Omental fat pad (tissue), 4 donors: ENCODE measurements at places on chromosomes 16 and 17.

- no peak for DNase-seq
Observed at GRCh38 chr17:79023886-79024771, at the start of gene C1QTNF1. C1QTNF1 (plus strand) TSS chr17:79024169; CDS start chr17:79043969, 19,800 bp downstream.

DNA sequence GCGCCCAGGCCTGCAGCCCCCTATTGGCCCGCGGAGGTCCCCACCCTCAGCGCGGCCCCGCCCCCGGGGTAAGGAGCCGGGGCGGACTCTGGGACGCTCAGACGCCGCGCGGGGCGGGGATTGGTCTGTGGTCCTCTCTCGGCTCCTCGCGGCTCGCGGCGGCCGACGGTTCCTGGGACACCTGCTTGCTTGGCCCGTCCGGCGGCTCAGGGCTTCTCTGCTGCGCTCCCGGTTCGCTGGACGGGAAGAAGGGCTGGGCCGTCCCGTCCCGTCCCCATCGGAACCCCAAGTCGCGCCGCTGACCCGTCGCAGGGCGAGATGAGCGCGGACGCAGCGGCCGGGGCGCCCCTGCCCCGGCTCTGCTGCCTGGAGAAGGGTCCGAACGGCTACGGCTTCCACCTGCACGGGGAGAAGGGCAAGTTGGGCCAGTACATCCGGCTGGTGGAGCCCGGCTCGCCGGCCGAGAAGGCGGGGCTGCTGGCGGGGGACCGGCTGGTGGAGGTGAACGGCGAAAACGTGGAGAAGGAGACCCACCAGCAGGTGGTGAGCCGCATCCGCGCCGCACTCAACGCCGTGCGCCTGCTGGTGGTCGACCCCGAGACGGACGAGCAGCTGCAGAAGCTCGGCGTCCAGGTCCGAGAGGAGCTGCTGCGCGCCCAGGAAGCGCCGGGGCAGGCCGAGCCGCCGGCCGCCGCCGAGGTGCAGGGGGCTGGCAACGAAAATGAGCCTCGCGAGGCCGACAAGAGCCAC lies at the start of gene NHERF1:
NHERF1 (plus strand) TSS at position 100 of the 750 bp plus-strand sequence; CDS start at position 319, 219 bp downstream.
- peak; percentile 83 for DNase-seq

DNA sequence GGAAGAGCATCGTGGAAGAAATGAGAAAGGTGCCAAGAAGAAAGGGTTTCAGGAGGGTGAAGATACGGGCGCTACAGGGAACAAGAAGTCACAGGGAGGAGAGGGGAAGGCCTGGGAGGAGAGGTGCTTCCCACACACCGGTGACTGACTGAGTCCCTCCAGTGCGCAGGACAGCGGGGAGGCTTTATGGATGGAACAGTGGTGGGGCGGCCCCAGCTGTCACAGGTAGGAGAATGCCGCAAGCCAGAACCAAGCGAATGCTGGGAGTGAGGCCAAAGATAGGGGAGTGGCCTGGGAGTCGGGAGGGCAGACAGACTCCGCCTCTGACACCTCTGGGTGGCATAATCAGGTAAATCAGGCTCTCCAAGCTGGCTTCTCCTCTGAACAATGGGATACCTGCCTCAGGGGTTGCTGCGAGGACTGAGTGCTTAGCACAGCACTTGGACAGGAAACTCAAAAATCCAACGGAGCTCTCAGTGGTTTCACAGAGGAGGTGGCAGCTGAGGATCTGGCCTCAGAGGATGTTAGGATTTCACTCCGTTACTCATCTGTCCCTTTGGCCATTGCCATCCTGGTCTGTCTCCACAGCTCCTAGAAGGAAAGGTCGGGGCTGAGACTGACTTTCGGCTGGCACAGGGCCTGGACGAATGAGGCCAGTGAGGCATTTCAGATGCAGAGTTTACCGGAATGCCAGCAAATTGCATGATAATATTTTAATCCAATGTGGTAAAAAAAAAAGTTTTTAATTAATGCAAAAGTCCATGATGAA lies 717 bp upstream of the CNP start:
- no peak for DNase-seq

GRCh38 chr16:12801511-12802042 lies 2.1 kb downstream of the CPPED1 start:
- DNase-seq: no peak

DNA sequence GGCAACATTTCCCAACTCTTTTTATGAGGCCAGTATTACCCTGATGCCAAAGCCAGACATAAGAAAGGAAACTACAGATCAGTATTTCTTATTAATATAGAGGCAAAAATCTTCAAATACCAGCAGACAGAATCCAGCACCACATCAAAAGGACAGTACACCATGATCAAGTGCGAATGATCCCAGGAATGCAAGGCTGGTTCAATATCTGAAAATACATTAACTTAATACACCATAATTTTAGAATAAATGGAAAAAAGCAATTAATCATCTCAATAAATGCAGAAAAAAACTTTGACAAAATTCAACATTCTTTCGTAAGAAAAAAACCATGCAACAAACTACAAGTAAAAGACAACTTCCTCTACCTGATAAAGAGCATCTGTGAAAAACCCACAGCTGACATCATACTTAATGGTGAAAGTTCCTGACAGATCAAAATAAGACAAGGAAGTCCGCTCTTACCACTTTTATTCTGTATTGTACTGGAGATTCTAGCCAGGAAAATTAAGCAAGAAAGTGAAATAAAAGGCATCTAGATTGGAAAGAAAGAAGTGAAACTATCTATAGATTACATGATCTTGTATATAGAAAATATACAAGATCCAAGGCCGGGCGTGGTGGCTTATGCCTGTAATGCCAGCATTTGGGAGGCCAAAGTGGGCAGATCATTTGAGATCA lies 26.4 kb upstream of the MAPK3 start:
- no peak for DNase-seq

GRCh38 chr17:58277802-58278595 lies 2.7 kb downstream of the MPO start:
- DNase-seq: no peak

- no peak for DNase-seq
Observed at GRCh38 chr17:51230306-51230705, 29.5 kb downstream of the MBTD1 start.

GRCh38 chr16:47063011-47063724 lies 80.6 kb downstream of the NETO2 start:
- no peak for DNase-seq

DNA sequence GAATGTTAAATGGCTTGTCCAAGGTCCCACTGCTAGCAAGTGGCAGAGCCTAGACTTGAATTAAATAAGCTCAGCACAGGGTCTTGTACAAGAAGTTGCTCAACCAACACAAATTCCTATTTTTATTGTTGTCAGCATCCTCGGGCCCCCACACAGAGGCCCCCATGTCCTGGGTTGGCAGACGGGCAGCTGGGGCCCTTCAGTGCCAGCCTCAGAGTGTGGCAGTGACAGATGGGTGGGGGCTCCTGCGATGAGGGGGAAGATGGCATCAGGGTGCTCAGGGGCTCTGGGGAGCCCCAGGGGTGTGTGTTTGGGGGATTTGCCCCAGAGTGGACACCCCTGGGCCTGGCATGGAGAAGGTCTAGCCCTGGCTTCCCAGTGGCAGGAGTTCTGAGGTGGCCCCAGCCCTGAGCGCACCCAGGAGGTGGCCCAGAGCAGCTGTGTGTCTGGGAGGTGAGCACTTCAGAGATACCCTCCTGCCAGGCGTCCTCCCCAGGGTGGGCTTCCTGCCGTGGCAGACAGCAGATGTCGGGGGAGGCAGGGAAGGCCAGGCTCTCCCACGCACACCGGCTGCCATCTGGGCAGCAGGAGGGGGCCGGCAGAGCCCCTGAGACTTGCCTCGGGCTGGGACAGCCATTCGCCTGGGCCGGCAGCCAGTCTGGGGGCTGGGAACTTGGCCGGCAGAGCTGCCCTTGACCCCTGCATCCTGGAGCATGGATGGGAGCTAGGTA lies 150.8 kb downstream of the C16orf78 start:
- DNase-seq: no peak

GRCh38 chr17:35774499-35774898 lies 13.8 kb downstream of the C17orf50 start:
- no peak for DNase-seq

GRCh38 chr16:15963307-15963910 lies 14.0 kb downstream of the ABCC1 start:
- DNase-seq: no peak

- DNase-seq: no peak
Observed at GRCh38 chr17:33292981-33293867, at the start of gene ASIC2. ASIC2 (minus strand) TSS chr17:33293295.

- no peak for DNase-seq
Observed at GRCh38 chr17:75945211-75945610, 4.4 kb upstream of the FBF1 start.

GRCh38 chr17:57032343-57032742 lies 52.7 kb upstream of the AKAP1 start:
- DNase-seq: no peak

DNA sequence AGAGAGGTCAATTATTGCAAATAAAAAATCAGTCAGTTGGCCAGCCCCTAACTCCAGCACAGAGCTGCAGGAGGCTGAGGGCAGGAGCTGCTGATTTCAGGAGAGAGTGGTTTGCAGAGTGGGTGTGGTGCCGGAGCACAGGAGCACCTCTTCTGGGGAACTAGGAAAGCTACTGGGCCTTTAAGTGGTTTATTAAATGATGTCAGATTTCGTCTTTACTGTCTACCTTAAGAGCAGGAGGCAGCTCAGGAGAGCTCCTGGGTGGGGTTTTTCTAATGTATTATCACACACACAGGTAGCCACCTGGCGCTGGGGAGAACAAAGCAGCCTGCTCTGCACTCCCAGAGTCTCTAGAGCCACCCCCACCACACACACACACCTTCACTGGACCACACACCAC lies 11.5 kb upstream of the HAS3 start:
- no peak for DNase-seq

DNA sequence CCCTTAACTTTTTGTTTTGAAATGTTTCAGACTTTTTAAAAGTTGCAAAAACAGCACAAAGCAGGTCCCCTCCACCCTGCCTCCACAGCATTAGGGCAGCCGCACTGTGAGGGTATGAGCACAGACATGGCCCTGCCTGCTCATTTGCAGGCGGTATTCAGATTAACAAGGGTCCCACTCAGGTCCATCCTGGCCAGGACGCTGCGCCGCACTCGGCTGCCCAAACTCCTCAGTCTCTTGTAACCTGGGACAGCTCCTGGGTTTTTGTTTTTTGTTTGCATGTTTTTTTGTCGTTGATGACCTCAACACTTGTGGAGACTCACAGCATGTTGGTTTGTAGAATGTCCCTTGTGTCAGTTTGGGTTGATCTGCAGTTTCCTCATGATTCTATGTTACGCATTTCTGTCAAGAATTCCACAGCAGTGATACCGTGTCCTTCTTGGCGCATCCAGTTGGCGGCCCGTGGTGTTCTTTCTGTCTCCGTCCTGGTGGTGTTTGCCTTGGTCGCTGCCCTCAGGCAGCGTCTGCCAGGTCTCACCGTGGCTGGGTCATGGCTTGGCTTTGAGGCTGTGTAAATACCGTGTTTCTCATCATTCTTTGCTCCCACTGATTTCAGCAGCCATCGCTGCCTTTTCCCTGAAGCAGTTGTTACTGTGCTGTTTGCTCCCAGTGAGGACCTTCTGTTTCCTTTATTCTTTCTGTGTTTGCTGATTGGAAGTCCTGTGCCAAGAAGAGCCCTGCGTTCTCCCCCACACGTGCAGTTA lies 18.5 kb downstream of the CRAMP1 start:
- DNase-seq: no peak

DNA sequence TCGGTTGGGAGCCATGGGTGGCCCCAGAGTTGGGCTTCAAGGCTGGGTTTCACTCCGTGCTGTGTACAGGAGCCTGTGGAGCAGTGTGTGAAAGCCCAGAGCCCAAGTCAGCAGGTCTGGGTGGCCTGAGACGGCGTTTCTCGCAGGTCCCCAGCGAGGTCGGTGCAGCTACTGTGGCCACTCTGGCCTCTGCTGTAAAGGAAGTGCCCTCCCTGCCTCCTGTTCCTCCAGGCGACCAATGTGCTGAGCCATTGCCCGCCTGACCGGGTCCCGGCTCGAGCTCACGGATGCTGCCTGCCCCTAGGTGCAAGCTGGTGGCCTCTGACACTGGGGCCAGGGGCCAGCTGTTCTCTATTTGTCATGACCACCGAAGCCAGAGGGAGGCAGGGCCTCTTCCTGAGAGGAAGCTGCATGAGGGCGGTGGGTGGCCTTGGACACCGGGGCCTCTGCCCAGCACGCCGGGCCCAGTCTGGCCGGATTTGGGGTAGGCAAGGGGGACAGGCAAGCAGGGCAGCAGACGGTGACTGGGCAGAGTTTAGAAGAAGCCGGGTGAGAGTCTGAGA lies 170.9 kb downstream of the IRF8 start:
- no peak for DNase-seq

GRCh38 chr17:48611213-48611612 lies 396 bp upstream of the HOXB7 start:
- no peak for DNase-seq

DNA sequence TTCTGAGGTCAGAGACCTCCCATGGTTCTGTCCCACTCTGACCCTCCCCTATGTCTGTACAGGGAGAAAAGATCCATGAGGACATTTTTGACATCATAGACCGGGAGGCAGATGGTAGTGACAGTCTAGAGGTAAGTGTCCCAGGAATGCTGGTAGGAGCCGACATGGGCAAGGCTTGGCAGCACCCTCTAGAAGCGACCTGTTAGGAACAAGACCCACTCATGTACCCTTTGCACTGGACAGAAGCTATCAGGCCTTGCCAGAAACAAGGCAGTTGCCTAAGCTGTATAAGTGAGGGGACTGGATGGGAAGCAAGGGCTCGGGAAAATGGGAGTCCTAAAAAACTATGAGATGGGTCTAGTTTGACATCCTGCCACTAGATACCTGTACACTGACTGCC lies 2.5 kb downstream of the TUBG1 start:
- DNase-seq: no peak

GRCh38 chr17:74430385-74430705 lies 1.5 kb upstream of the GPRC5C start:
- DNase-seq: no peak

GRCh38 chr17:70070305-70071027 lies 4.6 kb upstream of the KCNJ16 start:
- DNase-seq: no peak

DNA sequence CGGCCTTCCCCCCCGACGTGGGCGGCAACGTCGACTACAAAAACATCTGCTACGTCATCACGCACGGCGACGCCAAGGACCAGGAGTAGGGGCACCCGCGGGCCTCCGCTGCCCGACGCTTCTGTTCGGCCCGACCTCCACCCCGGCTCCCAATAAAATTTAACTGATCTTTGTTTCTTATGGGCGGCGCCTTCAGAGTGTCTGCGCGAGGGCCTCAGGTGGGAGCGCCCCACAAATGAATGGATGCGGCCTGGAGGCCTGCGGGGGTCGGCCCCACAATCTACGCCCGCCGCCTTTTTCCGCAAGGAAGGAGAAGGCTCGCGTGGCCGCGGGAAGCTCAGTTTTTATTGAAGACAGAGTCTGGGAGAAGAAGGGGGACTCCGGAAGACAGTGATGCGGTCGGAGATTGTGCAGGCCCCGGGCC lies 3.2 kb downstream of the MYL11 start:
- peak; percentile 79 for DNase-seq

DNA sequence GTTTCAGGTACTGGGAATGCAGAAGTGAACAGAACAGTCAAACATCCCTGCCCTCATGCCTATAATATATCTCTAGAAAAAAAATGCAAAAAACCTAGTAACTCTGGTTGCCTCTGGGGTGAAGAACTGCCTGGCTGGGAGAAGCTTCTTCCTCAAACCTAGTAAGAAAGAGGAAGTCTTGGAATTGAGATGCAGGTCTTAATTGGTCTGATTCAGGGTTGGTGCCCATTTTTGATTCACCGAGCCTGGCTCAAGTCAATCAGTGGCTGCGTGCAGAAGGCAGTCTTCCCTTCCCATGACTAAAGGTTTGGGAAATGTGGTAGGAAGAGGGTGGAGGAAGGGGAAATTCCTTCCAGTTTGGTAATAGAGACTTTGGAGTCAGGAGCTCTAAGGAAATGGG lies 22.4 kb downstream of the CDRT15 start:
- DNase-seq: no peak

- no peak for DNase-seq
Observed at GRCh38 chr17:797236-797840, 15.2 kb downstream of the MRM3 start.
